ENCODE measurements at places on chromosomes 7 and 10. TPM values are rescaled to one million over a fixed set of nuclear protein-coding genes. Genes with fewer than 3 reads are reported as not detected.

The SFTPA2 gene
- 2.9 TPM for total RNA-seq

The CALML5 gene
- not detected for total RNA-seq

The COBL gene
- 62.4 TPM for total RNA-seq

The HTR7 gene
- not detected for total RNA-seq

The PRF1 gene
- 0.80 TPM for total RNA-seq

The FAM131B gene
- total RNA-seq: 33.4 TPM

The CPVL gene
- total RNA-seq: 7.1 TPM

The FAM185A gene
- total RNA-seq: 20.2 TPM

The EMX2 gene
- not detected for total RNA-seq

- no peaks in the 10 kb centered on the region for H3K27me3 ChIP-seq
- no peak for DNase-seq
- H3K4me3 ChIP-seq: no peak overlapping the region
- H3K4me1 ChIP-seq: peaks cover 7% of the 10 kb centered on the region
- H3K27ac ChIP-seq: no peak overlapping the region
These were observed 1.9 kb upstream of the CPED1 start for GRCh38 chr7:120986650-120987049.

DNA sequence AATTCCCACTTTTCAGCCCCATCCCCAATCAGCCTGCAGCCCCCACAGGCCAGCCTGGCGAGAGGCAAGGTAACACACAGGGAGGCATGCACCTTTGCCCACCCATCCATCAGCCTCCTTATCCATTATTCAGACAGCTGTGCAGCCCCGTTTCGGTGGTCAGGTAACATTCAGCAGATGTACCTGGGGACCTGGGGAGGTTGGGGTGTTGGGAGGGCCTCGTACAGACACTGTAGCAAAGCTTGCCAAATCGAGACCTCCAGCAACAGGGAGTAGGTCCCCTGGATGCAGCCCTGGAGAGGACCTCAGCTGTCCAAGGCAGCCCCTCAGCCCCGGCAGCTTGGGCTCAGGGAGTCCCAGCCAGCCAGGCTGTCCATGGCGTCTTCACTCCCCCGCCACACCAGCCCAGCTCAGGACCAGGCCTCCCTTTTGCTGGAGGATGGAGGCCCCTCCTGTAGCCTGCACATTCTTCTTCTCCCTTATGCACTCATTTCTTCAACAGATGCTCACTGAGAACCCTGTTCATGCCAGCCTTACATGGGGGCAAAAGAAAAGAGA, 8.5 kb upstream of the DRGX start:
- peaks cover 41% of the 10 kb centered on the region for H3K27me3 ChIP-seq
- H3K27ac ChIP-seq: no peak overlapping the region
- no peaks in the 10 kb centered on the region for H3K36me3 ChIP-seq
- no peak overlapping the region for H3K4me3 ChIP-seq

DNA sequence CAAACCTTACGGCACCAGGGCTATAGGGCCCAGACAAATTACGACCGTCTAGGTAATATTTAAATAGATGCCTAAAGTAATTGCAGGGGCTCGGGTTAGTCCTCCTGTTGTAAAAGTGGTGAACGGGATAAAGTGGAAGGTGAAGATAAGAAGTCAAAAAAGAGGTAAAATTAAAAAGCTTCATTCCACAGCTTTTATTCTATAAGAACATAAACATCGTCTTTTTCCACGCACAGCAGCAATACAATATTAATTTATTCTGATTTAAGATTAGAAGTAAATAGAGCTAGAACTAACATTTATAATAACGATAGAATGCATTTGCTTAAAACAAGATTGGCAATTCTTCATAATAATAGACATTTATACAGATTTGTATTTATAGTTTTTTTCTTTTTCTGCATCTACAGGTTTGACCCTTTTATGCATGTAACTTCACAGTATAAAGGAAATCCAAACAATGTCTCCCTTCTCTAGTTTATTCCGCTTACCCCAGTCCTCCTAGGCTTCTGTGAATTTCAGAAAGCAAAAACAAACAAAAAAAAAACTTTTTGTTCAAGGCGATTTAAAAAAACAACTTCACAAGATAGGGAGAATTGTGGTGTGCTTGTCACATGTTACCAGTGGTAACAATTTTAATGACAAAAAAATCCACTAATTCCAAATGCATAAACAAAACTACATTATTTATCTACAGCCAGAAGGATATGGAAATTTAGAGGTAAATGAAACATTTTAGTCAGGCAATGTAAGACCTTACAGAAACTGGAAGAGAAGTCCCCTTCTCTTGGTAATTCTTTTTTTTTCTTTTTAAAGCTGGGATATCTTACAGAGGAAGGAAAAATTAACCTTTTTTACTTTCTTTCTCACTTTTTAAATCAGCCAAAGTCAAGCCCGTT, 3.4 kb downstream of the HOXA10 start:
- DNase-seq: no peak
- H3K27ac ChIP-seq: peak overlapping the region; percentile 98
- no peaks in the 10 kb centered on the region for H3K4me1 ChIP-seq
- H3K4me3 ChIP-seq: peak overlapping the region; percentile 67

GRCh38 chr7:129578829-129579228, 32.7 kb upstream of the NRF1 start:
- no peaks in the 10 kb centered on the region for H3K36me3 ChIP-seq
- DNase-seq: no peak
- no peaks in the 10 kb centered on the region for H3K27me3 ChIP-seq
- no peak overlapping the region for H3K4me3 ChIP-seq
- H3K27ac ChIP-seq: no peak overlapping the region
- H3K4me1 ChIP-seq: no peaks in the 10 kb centered on the region

GRCh38 chr7:77903597-77903996, 105.0 kb downstream of the PHTF2 start:
- H3K36me3 ChIP-seq: no peaks in the 10 kb centered on the region
- no peak for DNase-seq
- H3K4me1 ChIP-seq: no peaks in the 10 kb centered on the region
- no peak overlapping the region for H3K4me3 ChIP-seq
- H3K27ac ChIP-seq: no peak overlapping the region
- H3K27me3 ChIP-seq: no peaks in the 10 kb centered on the region

- H3K36me3 ChIP-seq: no peaks in the 10 kb centered on the region
- DNase-seq: peak; percentile 12
- H3K27me3 ChIP-seq: no peaks in the 10 kb centered on the region
- H3K4me1 ChIP-seq: peaks cover 5% of the 10 kb centered on the region
These were observed 387.1 kb downstream of the INHBA start for GRCh38 chr7:41315764-41316163.

- no peaks in the 10 kb centered on the region for H3K36me3 ChIP-seq
- H3K27ac ChIP-seq: no peak overlapping the region
- DNase-seq: no peak
- H3K4me1 ChIP-seq: no peaks in the 10 kb centered on the region
These were observed 8.7 kb downstream of the STARD3NL start for GRCh38 chr7:38186593-38187314.

GRCh38 chr7:3558400-3558799, 257.3 kb downstream of the SDK1 start:
- no peaks in the 10 kb centered on the region for H3K36me3 ChIP-seq
- peaks cover 24% of the 10 kb centered on the region for H3K4me1 ChIP-seq
- H3K4me3 ChIP-seq: no peak overlapping the region
- H3K27ac ChIP-seq: no peak overlapping the region
- no peaks in the 10 kb centered on the region for H3K27me3 ChIP-seq
- no peak for DNase-seq

- H3K27ac ChIP-seq: peak overlapping the region; percentile 32
- no peaks in the 10 kb centered on the region for H3K36me3 ChIP-seq
- H3K4me1 ChIP-seq: peaks cover 77% of the 10 kb centered on the region
- H3K27me3 ChIP-seq: no peaks in the 10 kb centered on the region
These were observed 123.1 kb downstream of the NRBF2 start for GRCh38 chr10:63256009-63256773.

DNA sequence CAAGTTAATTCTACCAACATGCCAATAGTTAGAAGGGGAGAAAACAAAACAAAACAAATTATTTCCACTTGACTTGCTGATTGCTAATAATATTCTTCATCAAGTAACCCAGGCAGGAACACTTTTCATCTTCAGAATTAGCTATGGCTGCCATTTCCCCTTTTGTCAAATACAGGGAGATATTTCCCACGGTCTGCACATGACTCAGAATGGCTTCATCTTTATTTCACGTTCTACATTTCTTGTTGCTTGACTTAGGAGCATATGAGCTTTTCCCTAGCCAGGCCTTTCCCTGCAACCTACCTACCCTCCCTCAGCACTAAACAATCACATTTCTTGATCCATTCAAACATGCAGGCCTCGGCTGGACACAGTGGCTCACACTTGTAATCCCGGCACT, 6.5 kb downstream of the CPVL start:
- peaks cover 11% of the 10 kb centered on the region for H3K4me1 ChIP-seq
- no peak overlapping the region for H3K4me3 ChIP-seq

GRCh38 chr7:23222439-23223030, 24.0 kb upstream of the GPNMB start:
- H3K27ac ChIP-seq: no peak overlapping the region
- H3K36me3 ChIP-seq: no peaks in the 10 kb centered on the region
- DNase-seq: no peak
- no peaks in the 10 kb centered on the region for H3K27me3 ChIP-seq

DNA sequence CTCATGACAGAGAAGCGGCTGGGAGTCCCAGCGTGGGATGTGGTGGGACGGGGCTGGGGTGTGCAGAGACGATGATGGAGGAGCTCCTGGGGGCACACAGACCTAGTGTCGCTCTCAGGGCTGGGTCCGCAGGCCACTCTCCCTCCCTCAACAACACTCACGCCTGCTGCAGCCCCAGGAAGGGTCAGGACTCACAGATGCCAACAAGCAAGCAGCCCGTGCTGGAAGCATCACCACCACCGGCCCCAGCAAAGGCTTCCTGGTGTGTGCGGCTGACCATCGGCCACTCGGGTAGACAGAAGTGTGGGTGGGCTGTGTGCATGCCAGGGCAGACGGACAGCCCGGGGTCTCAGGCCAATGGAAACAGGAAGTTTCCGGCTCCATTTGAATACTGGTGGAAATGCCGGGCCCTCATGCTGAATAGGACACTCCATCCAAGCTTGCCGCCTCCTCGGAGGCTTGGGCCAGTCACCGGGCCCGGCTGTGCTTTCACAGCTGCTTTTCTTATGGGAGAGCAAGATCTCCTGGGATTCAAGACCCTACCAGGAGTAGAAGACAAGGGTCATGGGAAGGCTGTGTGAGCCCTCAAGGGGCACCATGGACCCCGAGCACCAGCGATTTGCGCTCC, 178.1 kb downstream of the ELFN1 start:
- no peak overlapping the region for H3K4me3 ChIP-seq
- H3K27me3 ChIP-seq: no peaks in the 10 kb centered on the region
- no peaks in the 10 kb centered on the region for H3K4me1 ChIP-seq

DNA sequence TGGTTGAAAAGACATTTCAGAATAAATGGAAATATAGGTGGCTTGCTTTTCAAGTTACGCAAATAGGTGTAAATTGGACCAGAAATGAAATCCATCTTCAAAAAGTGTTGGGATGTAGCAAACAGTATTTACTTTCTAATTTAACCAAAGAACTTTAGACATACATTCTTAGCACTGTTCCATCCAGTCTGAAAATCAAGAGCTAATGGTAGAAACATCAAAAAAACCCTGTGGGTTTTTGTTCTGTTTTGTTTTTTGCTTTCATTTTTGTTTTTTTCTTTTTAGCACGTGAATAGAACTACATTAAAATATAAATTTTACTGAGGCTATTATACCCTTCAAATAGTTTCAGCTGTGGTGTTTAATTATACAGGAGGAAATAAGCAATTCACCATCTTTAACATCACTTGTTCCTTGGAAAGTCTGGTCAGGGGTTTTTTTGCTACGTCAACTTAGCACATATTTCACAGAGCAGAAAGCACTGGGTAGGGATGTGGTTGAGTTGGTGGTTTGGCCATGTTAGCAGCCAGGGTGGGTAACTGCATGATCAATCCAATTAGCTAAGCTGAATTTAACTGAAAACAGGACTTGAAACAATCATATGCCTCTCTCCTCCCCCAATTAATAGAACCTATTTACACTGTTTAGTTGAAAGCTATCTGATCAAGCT, 275.4 kb upstream of the PFKP start:
- H3K27ac ChIP-seq: no peak overlapping the region
- H3K4me3 ChIP-seq: no peak overlapping the region
- no peaks in the 10 kb centered on the region for H3K4me1 ChIP-seq
- no peaks in the 10 kb centered on the region for H3K36me3 ChIP-seq
- H3K27me3 ChIP-seq: no peaks in the 10 kb centered on the region

GRCh38 chr7:2566348-2566889, 7.6 kb downstream of the IQCE start:
- no peak overlapping the region for H3K4me3 ChIP-seq
- H3K4me1 ChIP-seq: no peaks in the 10 kb centered on the region
- DNase-seq: no peak
- no peaks in the 10 kb centered on the region for H3K27me3 ChIP-seq
- no peaks in the 10 kb centered on the region for H3K36me3 ChIP-seq

GRCh38 chr7:44073664-44074348, 8.4 kb upstream of the PGAM2 start:
- no peaks in the 10 kb centered on the region for H3K27me3 ChIP-seq
- peaks cover 33% of the 10 kb centered on the region for H3K4me1 ChIP-seq
- no peak overlapping the region for H3K4me3 ChIP-seq
- DNase-seq: peak; percentile 91
- H3K36me3 ChIP-seq: peaks cover 21% of the 10 kb centered on the region

- no peak overlapping the region for H3K27ac ChIP-seq
- no peaks in the 10 kb centered on the region for H3K27me3 ChIP-seq
- no peak overlapping the region for H3K4me3 ChIP-seq
- H3K36me3 ChIP-seq: no peaks in the 10 kb centered on the region
- no peak for DNase-seq
These were observed 110.2 kb downstream of the TMEM26 start for GRCh38 chr10:61342858-61343572.

DNA sequence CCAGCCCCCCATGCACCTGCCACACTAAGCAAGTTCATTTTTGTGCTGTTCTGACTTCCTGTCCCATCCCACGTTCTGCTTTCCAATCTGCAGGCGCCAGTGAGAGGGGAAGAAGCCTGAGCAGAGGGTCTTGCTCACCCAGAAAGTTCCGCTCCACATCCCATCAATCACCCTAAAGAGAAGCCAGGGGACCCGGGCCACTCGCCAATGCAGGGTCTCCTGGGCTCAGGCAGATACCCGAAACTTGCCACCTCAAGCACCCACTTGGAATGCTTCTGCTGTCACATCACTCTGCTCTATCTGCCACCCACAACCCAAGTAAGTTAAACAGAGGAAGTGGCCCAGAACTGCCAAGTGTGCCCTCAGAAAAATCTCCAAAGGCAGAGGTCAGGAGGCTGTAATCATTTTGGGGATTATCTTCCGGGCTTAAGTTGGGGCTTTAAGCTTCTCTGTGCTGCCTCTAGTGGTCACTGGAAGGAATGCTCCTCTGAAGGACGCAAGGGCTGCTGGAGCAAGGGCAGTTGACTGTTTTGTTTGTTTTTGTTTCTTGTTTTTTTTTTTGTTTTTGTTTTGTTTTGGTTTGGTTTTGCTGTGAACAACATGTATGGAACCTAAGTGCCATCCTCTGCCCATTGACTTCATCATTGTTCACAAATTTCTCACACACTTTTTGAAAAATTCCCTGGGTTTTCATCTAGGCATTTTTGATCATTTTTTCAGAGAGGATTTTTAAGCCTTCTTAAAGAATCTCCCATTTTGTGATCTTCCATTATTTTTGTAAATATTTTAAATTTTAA, 25.5 kb downstream of the PRR15 start:
- H3K36me3 ChIP-seq: no peaks in the 10 kb centered on the region
- peak; percentile 53 for DNase-seq
- H3K27ac ChIP-seq: peak overlapping the region; percentile 74
- peaks cover 4% of the 10 kb centered on the region for H3K4me1 ChIP-seq

Measured in transverse colon (tissue), 4 donors.